T-cell (primary cell): ENCODE measurements at places on chromosomes 16 and 17. TPM values are rescaled to one million over a fixed set of nuclear protein-coding genes. Genes with fewer than 3 reads are reported as not detected.

GRCh38 chr17:50261051-50261915 is 13.0 kb upstream of the TMEM92 start:
- H3K36me3 ChIP-seq: no peaks in the 10 kb centered on the region
- no peaks in the 10 kb centered on the region for H3K27me3 ChIP-seq
- no peak for DNase-seq
- H3K4me1 ChIP-seq: no peaks in the 10 kb centered on the region
- H3K4me3 ChIP-seq: no peak overlapping the region

Gene MYH1
- total RNA-seq: not detected

Gene ZACN
- not detected for total RNA-seq

DNA sequence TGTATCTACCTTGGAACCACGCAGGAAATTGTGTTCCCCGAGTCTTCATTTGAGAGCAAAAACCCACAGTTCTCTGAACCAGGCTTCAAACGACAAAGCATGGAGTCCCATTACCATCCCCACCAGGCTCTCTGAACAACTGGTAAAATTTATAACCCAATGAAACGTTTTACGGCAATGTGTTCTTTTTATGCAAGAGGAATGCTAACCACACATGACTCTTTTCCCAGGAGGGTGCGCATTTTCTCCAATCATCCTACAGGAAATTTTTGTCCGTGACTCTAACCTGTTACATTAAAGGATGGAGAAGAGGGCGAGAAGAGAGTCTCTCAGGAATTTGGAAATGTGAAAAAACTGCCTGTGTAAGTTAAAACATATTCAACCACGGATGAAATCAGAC is 17.8 kb downstream of the STX8 start:
- no peak for DNase-seq
- no peak overlapping the region for H3K4me3 ChIP-seq
- H3K27ac ChIP-seq: no peak overlapping the region
- no peaks in the 10 kb centered on the region for H3K27me3 ChIP-seq

- H3K4me3 ChIP-seq: peak overlapping the region; percentile 71
- H3K36me3 ChIP-seq: no peaks in the 10 kb centered on the region
- H3K27me3 ChIP-seq: peaks cover under 1% of the 10 kb centered on the region
- no peak for DNase-seq
- H3K4me1 ChIP-seq: peaks cover 24% of the 10 kb centered on the region
These were observed 931 bp upstream of the WIPF2 start for GRCh38 chr17:40218006-40218739.

Gene SPATA2L
- 14.6 TPM for total RNA-seq

- DNase-seq: no peak
- H3K4me1 ChIP-seq: peaks cover 5% of the 10 kb centered on the region
- H3K27me3 ChIP-seq: no peaks in the 10 kb centered on the region
- no peaks in the 10 kb centered on the region for H3K36me3 ChIP-seq
- no peak overlapping the region for H3K27ac ChIP-seq
- no peak overlapping the region for H3K4me3 ChIP-seq
These were observed 17.4 kb downstream of the ARHGAP27 start for GRCh38 chr17:45414990-45415881.

Gene KIF2B
- not detected for total RNA-seq

GRCh38 chr16:80599466-80599865 is 58.7 kb downstream of the DYNLRB2 start:
- no peaks in the 10 kb centered on the region for H3K36me3 ChIP-seq
- DNase-seq: no peak
- H3K27ac ChIP-seq: no peak overlapping the region

Gene HAS3
- 4.3 TPM for total RNA-seq

- H3K27ac ChIP-seq: no peak overlapping the region
- H3K4me3 ChIP-seq: no peak overlapping the region
- DNase-seq: no peak
These were observed 4.8 kb upstream of the UTS2R start for GRCh38 chr17:82366749-82367148.

Gene ZNF768
- total RNA-seq: 5.5 TPM

Gene MIEF2
- total RNA-seq: 10.0 TPM

Gene CA4
- total RNA-seq: not detected

Gene TERB1
- not detected for total RNA-seq

Gene C16orf89
- 0.62 TPM for total RNA-seq

GRCh38 chr17:17180141-17180603 is 26.0 kb downstream of the PLD6 start:
- H3K4me1 ChIP-seq: peaks cover 100% of the 10 kb centered on the region
- peaks cover 53% of the 10 kb centered on the region for H3K36me3 ChIP-seq
- DNase-seq: no peak
- H3K4me3 ChIP-seq: no peak overlapping the region
- H3K27ac ChIP-seq: peak overlapping the region; percentile 94
- H3K27me3 ChIP-seq: no peaks in the 10 kb centered on the region

GRCh38 chr16:4385066-4385788 is 13.6 kb downstream of the VASN start:
- H3K4me1 ChIP-seq: peaks cover 7% of the 10 kb centered on the region
- no peak for DNase-seq
- H3K36me3 ChIP-seq: peaks cover 28% of the 10 kb centered on the region
- no peak overlapping the region for H3K27ac ChIP-seq

DNA sequence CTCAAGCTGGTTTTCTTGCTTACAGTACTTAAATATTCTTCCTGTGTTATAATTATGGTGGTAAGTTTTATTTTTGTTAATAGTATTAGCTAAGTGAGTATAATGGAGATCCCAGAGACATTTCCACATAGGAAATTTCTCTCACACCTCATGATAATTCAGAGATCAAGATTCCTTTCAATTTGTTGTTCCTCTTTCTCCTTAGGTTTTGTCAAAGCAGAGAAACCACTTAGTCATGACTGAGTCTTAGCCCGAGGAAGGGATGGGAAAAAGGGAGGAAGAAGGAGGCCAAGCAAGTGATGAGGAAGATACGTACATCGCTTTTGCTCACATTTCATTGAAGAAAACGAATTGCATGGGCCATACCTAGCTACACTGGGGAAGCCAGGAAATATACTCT is 18.4 kb downstream of the ESRP2 start:
- H3K36me3 ChIP-seq: peaks cover 54% of the 10 kb centered on the region
- no peaks in the 10 kb centered on the region for H3K4me1 ChIP-seq
- no peak for DNase-seq
- no peak overlapping the region for H3K4me3 ChIP-seq
- H3K27ac ChIP-seq: peak overlapping the region; percentile 26

Gene FOXL1
- not detected for total RNA-seq

Gene IGF2BP1
- total RNA-seq: 0.43 TPM

DNA sequence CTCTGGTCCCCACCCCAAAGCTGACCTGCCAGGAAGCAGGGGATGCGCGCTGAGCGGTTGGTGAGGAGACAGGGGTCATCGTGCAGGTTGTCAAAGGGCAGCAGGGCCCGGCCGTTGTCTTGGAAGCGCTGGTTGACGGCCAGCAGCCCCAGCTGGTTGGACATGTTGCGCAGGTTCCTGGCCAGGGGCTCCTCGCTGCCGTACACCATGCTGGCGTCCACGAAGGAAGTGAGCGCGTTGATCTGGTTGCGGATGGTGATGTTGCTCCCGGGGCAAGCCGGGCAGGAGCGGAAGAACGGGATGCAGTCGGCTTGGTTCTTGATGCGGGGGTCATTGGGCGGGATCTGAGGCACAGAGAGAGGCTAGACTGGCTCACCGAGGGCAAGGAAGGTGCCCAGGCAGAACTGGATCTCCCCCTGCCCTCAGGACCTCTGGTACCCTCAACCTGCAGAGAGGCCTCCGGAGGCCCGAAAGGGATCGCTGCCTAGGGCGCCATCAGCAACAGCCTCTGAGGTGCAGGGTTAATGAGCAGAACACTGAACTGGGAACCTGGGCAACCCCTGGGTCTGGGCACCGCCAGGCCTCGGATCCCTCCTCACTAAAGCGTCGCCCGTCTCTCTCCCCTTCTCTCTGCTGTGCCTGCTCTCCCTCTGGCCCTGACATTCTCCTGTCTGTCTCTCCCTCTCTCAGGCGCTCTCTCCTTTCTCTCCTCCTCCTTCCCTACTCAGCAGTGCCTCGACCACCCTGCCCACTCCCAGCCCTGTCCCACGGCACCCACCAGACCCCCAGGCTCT is 2.7 kb downstream of the MPO start:
- DNase-seq: no peak
- no peak overlapping the region for H3K27ac ChIP-seq
- H3K4me3 ChIP-seq: no peak overlapping the region
- H3K36me3 ChIP-seq: no peaks in the 10 kb centered on the region
- no peaks in the 10 kb centered on the region for H3K27me3 ChIP-seq

DNA sequence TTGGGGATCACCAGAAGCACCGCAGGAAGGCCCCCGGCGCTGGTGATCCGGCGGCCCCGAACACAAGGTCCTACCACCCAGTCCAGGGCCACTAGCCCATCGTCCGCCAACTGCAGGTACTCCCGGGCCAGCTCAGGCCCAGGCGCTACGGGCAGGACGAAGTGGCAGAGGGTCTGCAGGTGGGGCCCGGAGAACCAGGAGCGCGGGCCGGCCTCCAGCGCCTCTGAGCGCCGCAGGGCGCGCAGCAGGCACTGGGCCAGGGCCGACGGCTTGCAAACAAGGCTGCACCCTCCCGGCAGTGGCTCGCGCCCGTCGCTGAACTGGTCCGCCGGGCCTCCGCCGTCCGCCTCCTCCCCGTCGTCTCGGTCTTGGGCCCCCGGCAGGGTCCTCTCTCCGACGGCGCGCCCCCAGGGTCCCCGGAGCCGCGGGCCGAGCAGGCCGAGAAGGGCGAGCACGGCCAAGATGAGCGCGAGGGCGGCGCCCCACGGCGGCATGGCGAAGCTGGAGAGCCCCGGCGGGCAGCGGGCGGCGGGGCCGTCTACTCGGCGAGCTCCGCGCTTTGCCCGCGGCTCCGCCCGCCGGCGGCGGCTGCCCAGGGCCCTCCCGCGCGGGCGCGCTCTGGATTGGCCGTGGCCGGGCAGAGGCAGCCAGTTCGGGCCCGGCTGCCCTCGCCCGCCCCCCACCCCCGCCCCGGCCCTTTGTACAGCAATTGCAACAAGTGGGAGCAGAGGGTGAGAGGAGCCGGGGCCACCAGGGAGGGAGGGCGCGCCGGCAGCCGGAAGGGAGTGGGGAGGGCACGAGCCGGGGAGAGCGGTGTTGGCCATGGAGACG is at the start of gene ABHD15:
Gene ABHD15 (minus strand): TSS at position 565 of the 831 bp plus-strand sequence. CDS start 71 bp downstream, at position 494.
- H3K27ac ChIP-seq: peak within 1 kb of the TSS; percentile 72
- H3K27me3 ChIP-seq: no peaks in the 10 kb centered on the region
- H3K4me3 ChIP-seq: peak within 1 kb of the TSS; percentile 75
- H3K4me1 ChIP-seq: peaks cover 13% of the 10 kb centered on the region

- no peaks in the 10 kb centered on the region for H3K4me1 ChIP-seq
- H3K27me3 ChIP-seq: no peaks in the 10 kb centered on the region
- H3K27ac ChIP-seq: no peak overlapping the region
- H3K36me3 ChIP-seq: no peaks in the 10 kb centered on the region
- H3K4me3 ChIP-seq: no peak overlapping the region
- DNase-seq: no peak
These were observed 126.6 kb downstream of the OR1D5 start for GRCh38 chr17:2936771-2937321.

DNA sequence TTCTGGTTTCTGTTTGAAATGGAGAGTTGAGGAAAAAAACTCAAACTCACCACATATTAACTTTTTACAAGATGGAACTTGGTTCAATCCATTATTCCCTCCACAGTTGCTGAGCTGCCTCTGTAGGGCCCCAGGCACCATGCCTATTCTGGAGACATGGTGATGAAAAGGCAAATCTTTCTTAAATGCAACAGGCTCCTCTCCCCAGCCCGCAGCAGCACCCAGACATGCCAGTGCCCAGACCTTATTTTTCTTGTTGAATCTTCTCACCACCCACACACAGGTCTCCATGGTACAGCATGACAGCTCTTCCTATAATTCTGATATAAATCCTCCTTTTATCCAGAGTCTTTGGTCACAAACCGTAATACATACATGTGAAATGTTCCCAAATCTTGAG is 7.6 kb downstream of the CYTH1 start:
- no peaks in the 10 kb centered on the region for H3K27me3 ChIP-seq
- no peak for DNase-seq
- peaks cover 49% of the 10 kb centered on the region for H3K4me1 ChIP-seq
- peak overlapping the region; percentile 81 for H3K27ac ChIP-seq

DNA sequence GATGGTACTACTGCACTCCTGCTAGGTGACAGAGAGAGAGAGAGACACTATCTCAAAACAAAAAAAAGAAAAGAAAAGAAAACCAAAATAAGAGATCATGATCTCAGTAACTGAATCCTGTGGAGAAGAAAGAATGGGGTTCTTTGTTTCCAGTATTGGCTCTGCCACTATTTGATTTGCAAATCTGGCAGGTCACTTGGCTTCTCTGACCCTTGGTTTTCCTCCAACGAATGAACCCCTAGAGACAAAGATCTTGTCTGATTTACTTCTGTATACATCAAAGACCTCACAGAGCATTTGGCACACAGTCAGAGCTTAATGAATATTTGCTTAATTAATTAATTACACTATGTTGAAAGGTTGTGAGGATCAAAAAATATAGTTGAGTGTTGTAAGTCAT is 47.9 kb upstream of the NLK start:
- no peak for DNase-seq
- no peak overlapping the region for H3K27ac ChIP-seq
- H3K36me3 ChIP-seq: no peaks in the 10 kb centered on the region
- peaks cover 15% of the 10 kb centered on the region for H3K27me3 ChIP-seq
- no peak overlapping the region for H3K4me3 ChIP-seq

Gene MMP15
- 0.85 TPM for total RNA-seq

GRCh38 chr16:18788828-18789514 is 1.2 kb downstream of the RPS15A start:
- peak overlapping the region; percentile 98 for H3K4me3 ChIP-seq
- peak overlapping the region; percentile 69 for H3K27ac ChIP-seq
- DNase-seq: no peak

Gene B3GNT9
- 9.5 TPM for total RNA-seq

GRCh38 chr17:21174186-21174585 is 39.8 kb downstream of the TMEM11 start:
- DNase-seq: no peak
- no peak overlapping the region for H3K27ac ChIP-seq
- peaks cover 21% of the 10 kb centered on the region for H3K36me3 ChIP-seq
- H3K27me3 ChIP-seq: no peaks in the 10 kb centered on the region

- no peak overlapping the region for H3K27ac ChIP-seq
- H3K36me3 ChIP-seq: no peaks in the 10 kb centered on the region
- H3K4me1 ChIP-seq: no peaks in the 10 kb centered on the region
These were observed 75.8 kb upstream of the CBX4 start for GRCh38 chr17:79914813-79915740.

DNA sequence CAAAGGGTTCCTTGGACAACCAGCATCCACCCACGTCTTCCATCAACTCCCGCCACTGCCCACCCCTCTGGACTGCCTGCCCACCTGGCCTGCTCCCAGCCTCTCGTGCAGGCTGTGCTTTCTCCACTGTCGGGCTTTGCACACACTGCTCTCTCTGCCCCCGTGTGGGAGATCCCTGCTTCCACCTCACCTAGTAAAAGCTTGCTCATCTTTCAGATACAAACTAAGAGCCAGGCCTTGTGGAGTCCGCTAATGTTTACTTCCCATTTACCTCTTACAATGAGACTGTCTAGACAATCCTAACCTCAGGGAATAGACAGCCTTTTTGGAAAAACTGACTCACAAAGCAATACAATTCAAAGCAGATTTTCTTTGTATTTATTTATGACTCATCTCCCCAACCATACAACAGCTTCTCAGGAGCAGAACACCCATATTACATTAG is 67.6 kb downstream of the USP31 start:
- no peaks in the 10 kb centered on the region for H3K4me1 ChIP-seq
- DNase-seq: no peak
- no peaks in the 10 kb centered on the region for H3K27me3 ChIP-seq
- H3K4me3 ChIP-seq: no peak overlapping the region
- H3K36me3 ChIP-seq: no peaks in the 10 kb centered on the region

Gene PRSS53
- total RNA-seq: 8.5 TPM
